ENCODE measurements at places on chromosomes 4 and X.

- DNase-seq = no peak
Measured at GRCh38 chr4:61214680-61215079, 14.6 kb downstream of the ADGRL3 start.

- DNase-seq = no peak
Measured at GRCh38 chr4:31294655-31295480, 574.7 kb downstream of the PCDH7 start.

- DNase-seq = no peak
Measured at GRCh38 chrX:136336623-136337022, 35.9 kb downstream of the ADGRG4 start.

GRCh38 chrX:149185087-149185486 lies 320.0 kb downstream of the IDS start:
- DNase-seq = no peak

- DNase-seq = no peak
Measured at GRCh38 chrX:101655534-101655933, 4.1 kb downstream of the ARMCX2 start.

- no peak for DNase-seq
Measured at GRCh38 chrX:37815366-37815765, 32.0 kb downstream of the DYNLT3 start.

DNA sequence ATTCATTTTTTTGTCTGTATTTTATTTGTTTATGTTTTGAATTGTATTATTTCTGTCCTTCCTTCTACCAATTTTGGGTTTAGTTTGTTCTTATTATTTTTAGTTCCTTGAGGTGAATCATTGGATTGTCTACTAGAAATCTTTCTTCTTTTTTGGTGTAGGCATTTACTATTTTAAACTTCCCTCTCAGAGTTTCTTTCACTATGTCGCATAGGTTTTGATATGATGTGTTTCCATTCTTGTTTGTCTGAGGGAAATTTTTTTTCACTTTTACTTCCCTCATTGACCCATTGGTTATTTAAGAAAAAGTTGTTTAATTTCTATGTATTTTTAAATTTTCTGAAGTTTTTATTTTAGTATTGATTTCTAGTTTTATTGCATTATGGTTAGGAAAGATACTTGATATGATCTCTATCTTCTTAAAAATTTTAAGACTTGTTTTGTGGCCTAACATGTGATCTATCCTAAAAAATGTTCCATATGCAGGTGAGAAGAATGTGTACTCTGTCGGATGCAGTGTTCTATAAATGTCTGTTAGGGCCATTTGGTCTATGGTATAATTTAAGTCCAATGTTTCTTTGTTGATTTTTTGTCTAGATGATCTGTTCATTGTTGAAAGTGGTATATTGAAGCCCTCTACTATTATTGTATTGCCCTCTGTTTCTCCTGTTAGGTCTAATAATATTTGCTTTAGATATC lies 68.8 kb downstream of the IL15 start:
- no peak for DNase-seq

DNA sequence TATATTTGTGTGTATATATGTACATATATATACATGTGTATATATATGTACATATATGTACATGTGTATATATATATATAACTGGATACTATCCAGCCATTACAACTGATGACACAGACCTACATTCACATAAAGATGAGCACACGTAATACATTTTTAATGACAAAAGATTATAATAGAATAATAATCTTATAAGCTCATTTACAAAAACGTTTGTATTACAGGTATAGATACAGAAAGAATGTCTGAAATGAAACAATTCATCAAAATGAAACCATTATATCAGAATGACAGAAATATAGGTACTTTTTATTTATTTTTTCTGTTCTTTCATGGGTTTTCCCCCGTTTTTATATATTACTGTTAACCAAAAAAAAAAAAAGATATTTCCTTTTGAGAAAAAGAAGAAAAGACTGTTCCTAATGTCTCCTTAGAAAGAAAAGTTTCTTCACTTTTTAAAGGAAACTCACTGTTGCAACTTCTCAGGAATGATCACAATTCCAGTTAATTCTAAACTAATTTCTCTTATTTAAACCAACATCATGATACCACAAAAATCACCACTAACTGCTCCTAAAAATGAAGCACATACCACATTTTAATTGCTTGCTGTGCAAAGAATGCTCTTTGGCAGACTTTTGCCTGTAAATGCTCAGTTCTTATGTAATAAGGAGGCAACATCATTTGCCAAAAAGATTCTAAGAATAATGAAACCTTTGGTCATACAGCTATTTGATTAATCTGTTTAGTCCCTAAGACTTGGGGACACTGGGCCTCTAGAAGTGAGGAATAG lies 18.9 kb downstream of the LEF1 start:
- DNase-seq = no peak

DNA sequence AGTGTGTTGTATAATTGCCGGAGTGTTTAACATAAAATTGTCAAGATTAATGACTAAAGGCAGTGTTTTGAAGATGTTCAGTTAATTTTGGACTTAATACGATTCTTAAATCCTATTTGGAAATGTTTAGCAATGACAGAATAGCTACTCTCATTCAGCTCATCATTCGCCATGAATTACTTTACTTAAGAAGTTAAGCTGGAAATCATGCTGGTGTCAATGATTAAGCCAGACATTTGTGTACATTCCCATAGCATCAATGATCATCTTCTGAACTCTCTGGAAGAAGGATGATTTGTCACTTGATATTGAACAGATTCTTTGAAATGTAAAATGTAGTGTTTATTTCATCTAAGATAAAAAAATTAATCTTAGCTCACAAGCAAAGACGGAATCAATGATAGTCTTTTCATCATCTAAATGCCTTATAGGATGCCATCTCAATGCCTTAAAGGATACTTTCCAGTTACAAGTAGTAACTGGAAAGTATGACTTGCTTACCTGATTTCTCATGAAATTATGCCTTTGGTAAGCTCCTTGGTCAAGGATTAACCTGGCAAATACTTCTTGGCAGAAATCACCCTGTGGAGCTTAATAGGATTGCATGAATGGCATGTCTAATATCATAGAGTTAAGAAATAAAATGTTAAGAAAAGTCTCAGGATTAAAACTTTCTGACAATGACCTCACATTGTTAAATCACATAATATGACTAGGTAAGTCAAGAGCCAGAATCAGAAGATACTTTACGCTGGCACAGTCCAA lies 515.5 kb upstream of the AGA start:
- DNase-seq = no peak

GRCh38 chr4:62145276-62145675 lies 945.1 kb downstream of the ADGRL3 start:
- DNase-seq = no peak

DNA sequence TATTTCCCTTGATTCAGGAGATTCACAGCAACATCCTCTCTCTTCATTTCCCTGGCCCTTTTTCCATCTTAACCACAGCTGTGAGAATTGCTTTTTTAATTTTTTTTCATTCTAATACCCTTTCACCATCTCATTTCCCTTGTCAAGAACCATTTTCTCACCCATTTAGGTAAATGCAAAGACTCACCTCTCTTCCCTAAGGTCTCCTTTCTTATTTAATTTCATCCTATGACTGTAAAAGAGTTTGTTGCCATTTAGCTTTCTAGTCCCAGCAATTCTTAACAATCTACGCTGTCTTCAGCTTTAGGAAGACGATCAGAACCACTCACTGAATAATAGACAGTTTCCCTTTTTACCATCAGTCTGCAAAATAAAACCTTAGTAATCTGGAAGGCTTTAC lies 241.1 kb upstream of the ETNPPL start:
- no peak for DNase-seq

GRCh38 chr4:166064721-166065120 lies 191.7 kb downstream of the TLL1 start:
- no peak for DNase-seq

- no peak for DNase-seq
Measured at GRCh38 chr4:7867701-7868435, 71.8 kb downstream of the AFAP1 start.

- DNase-seq = peak; percentile 71
Measured at GRCh38 chrX:118975831-118976598, 1.6 kb downstream of the LONRF3 start.

GRCh38 chrX:20967725-20968124 lies 406.5 kb upstream of the CNKSR2 start:
- no peak for DNase-seq

DNA sequence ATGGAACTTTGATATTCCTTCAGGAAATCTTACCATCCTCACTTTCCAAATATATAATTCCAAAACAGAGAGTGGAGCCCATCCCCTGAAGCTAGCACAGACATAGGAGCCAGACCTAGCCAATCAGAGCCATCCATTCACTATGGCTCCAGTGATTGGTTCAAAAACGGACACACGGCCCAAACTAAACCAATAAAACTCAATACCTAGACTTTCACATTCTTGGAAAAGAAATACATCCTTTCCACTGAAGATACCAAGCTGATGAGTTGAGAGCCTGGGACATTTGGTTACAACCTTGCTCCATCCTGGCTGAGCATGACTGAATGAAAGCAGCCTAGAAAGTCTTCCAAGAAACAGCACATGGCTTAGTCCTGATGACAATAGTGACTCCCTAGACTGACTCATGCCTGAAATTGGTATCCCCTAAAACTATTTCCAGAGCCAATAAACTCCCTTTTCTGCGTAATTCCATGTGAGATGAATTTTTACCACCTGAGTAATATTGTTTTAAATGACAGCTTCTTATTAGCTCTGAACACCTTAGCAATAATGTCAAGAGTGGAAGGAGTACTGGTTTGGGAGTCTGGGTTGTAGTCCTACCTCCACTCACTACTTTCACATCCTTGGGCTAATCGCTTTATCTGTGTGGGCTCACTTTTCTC lies 189.6 kb upstream of the LNX1 start:
- DNase-seq = no peak

DNA sequence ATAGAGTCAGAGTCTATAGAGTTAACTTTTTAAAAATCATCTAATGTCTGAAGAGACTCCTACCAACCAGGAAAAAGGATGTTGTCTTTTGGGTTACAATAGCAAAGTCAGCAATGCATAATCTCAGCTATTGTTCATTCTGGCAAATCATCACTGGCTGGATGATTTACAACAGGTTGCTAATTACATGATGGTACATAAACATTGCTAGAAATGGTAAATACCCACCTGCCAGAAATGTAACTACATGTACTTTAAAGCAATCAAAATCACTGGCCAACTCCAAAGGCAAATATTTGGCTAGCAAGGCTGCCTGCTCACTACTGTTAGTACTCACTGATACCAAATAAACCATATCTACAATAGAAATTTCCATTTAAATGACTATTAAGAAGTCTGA lies 91.1 kb downstream of the PPP3CA start:
- DNase-seq = no peak

DNA sequence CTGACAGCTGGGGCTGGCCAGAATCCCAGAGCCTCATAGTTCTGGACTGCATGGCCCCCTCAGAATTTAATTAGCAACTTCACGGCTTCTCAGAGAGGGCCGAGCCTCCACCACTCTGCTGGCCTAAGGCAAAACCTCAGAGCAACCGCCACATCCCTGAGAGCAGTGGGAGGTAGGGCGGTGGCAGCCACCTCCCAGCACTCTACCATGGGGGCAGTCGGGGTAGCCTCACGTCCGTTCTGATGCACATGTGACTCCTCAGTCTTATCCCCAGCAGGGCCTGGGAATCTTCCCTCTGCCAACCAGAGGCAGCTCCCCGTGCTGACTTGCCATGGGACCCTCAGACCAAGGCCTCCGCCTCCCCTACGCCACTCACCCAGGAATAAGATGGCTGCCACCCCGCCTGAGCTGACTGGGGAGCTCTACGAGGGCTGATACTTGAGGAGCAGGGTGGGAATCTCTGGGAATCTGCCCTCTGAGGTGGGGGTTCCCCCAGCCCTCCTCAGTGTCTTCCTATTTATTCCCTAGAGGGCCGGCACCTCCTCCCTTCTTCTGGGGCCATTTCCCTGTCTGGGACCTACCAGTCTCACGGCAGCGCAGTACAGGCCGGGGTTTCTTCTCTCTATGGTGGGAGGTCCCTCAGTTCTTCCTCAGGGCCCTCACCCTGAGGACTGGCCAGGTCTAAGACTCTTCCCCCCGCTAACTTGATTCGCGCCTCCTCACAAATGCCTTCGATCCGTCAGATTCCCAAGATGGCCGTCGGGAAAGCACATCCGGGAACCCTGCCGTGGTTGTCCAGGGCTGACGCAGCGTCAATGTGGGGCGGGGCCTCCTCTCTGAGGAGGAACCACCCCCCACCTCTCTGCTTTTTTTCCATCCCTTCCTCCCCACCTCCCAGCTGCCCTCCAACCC lies at the start of gene MAGEC2:
Gene MAGEC2, minus strand, starts transcription at position 769 of the 912 bp plus-strand sequence. CDS start 1,303 bp downstream, outside the sequence.
- no peak for DNase-seq

- no peak for DNase-seq
Measured at GRCh38 chrX:119899125-119899524, 3.4 kb downstream of the AKAP14 start.

DNA sequence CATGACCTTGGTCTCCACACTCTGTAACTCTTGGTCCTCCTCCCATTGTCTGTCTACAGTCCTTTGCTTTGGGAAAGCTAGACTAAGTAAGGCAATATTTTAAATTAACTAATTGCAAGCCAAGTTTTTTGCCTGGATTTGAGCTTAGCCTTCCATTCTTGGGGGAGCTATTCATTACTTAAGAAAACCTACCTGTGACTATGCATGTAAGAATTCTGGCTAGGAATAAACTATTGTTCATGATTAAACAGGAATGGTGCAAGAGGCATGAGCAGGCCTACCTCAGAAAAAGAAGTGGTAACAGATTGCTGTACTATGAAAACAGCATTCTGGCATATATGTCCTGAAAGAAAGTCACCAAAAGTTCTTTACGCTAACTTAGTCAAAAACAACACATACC lies 309.4 kb downstream of the MAPK10 start:
- DNase-seq = no peak

DNA sequence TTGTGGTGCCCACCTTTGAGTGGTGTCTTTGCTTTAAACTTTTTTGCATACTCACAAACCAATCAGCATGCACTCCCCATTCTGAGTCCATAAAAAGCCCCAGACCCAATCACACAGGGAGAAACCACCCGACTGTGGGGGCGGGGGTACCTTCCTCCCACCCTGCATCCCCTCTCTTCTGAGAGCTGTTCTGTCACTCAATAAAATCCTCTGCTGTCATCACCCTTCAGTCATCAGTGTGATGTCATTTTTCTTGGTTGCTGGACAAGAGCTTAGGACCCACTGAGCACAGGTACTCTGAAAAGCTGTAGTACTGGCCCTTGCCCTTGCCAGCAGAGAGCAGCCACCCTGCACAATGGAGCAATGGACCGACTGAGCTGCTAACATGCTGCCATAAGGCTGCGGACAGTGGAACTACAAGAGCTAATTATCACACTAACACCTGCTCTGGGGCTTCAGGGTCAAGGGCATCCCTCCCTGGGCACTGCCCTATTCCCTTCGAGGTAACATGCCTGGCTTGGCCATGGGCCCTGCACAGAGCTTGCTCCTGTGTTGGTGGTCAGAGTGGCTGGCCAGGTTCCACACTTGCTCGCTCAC lies 62.9 kb upstream of the PGRMC2 start:
- no peak for DNase-seq
